ENCODE measurements at places on chromosomes 11 and 22.

- no peak for DNase-seq
Observed at GRCh38 chr11:2996976-2997375, 4.8 kb upstream of the NAP1L4 start.

- DNase-seq, result no peak
Observed at GRCh38 chr11:48116437-48117228, 100.0 kb upstream of the OR4B1 start.

DNA sequence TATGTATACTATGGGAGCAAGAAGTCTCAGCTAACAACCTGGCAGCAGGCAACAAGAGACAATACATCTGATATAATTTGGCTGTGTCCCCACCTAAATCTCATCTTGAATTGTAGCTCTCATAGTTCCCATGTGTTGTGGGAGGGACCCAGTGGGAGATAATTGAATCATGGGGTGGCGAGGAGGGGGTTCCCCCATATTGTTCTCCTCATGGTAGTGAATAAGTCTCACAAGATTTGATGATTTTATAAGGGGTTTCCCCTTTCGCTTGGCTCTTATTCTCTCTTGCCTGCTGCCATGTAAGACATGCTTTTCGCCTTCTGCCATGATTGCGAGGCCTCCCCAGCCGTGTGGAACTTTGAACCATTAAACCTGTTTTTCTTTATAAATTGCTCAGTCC lies 6.2 kb downstream of the DNAJC24 start:
- no peak for DNase-seq

GRCh38 chr11:44860346-44860745 lies 90.3 kb downstream of the TP53I11 start:
- no peak for DNase-seq

DNA sequence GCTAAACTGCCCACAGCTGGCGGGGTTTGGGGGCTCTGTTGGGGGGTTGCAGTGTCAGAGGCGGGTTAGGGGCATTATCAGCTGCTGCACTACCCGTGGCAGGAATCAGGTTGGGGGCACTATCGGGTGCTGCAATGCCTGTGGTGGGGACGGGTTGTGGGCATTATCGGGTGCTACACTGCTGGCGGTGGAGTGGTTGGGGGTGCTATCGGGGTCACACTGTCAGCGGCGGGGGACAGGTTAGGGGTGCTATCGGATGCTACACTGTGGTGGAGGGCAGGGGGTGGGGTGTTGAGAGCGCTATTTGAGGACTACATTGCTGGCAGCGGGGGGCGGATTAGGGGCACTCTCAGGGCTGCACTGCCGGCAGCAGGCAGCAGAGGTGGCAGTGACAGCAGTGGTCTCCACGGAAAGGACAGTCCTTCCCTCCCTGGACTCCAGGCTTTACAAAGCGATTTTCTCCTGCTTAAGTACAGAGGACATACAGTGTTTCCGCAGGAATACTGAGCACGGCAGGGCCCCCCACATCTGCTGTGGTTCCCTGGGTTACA lies 119.5 kb upstream of the VPREB1 start:
- DNase-seq, result no peak

- DNase-seq, result no peak
Observed at GRCh38 chr22:21612858-21613257, 17.0 kb downstream of the YDJC start.

DNA sequence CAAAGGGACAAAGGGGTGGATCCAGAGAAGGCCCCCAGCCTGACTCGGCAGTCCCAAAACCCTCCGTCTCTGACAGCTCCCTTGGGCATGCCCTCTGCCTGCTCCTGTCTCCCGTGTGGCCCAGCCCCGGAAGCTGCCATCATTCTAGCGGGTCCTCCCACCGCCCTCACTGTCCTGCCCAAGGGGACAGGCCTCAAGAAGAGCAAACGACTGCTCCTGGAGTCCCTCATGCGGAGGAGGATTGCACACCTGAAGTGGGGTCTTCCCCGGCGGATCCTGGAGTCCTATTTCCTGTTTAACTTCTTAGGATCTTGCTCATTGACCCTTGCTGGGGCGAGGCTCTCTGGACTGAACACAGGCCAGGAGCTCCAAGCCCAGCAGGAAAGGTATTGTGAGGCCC lies 2.6 kb upstream of the MEI1 start:
- DNase-seq, result no peak

DNA sequence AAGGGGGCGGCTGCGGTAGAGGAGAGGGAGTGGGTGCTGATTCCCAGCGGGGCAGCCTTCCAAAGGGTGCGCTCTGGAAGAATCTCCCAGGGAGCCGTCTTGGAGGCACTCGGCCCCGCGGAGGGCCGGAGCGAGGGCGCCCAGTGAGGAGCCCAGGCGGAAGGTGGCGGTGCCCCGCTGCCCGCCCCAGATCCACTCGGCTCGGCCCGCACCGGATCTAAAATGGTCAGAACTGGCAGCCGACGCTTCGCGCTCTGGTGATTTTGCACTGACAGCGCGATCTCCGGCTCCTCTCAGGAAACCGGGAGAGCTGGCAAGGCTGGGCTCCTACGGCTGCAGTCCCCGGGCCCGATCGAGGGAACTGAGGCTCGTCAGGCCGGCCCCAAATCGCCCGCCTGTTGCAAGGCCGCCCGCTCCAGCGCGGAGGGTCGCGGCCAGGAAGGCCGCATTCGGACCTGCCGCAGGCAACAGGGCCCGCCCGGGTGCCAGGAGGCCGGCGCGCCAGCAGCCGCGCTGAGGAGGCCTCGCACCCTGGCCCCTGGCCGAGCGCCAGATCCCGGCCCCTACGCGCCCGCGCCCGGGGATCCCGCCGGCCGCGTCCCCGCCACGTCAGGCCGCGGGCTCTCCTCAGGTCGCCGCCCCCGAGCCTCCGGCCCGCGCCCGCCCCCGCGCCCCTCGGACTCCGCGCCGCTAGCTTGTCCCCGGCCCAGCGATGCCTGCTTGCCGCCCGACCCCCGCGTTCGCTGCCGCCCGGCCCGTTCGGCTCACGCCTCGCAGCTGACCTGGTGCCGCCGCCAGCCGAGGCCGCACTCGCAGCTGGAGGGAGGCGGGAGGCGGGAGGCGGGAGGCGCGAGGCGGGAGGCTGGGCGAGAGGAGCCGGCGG lies at the start of gene KLHL22:
KLHL22 (minus strand) TSS at position 818 of the 883 bp plus-strand sequence. CDS start 6,584 bp downstream, outside the sequence.
- DNase-seq, result peak; percentile 26

DNA sequence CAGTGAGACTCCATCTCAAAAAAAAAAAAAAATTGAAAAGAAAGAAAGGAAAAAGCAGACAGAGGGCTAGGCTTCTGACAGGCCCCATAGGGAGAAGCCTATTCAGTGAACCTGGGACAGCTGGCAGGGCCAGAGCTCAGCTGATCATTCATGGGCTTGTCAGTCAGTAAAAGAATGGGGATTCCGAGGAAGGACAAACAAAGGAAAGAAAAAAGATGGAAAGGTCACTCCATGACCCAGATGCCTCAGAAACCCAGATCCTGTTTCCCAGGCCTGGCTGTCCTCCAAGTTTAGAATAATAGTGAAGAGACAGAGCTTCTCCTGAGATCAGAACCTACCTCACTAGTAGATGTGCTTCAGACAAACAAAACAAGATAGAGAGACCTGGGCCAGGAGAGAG lies 34.3 kb upstream of the ASPHD2 start:
- DNase-seq, result no peak

GRCh38 chr22:44702479-44703198 lies 635 bp downstream of the PRR5 start:
- no peak for DNase-seq

DNA sequence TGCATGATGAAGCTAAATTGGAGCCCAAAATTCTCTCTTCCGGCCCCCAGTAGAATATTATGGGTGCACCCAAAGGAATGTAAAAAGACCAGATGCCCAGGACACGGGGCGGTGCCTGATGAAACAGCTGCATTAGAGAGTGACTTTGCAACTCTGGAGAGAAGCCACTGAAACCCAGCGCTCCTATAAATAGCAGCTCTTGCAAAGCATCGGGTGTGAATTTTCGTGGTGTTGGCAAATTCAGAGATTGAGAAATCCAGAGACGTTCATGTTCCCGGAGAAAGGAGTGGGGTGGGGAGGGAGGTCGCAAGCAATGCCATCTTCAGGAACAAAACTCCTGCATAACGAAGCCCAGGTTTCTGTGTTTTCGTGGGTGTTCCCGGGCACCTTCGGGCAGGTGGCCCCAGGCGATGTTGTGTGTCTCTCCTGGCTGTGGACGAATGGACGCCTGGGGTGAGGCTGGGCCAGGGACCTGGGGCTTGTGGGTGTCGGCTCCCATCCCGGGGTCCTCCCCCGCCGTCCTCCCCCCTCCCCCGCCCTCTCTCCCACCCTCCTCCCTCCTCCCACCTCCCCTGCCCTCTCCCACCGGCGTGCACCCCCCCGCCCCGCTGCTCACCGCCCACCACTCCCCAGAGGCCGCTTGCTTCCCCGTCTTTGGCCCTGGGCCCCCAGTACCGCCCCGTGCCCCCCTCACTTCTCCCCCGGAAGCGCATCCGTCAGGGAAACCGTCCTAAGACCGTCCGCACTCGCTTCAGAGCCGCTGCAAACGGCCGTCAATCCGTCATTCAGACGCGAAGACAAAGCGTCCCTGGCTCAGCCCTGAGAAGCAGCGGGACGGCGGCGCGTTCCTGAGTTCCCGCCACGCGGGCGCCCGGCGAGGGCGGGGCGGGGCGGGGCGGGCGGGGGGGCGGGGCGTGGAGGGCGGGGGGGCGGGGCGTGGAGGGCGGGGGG lies 26.7 kb upstream of the TOLLIP start:
- DNase-seq, result peak; percentile 93

GRCh38 chr11:67605231-67606011 lies 1.3 kb upstream of the NDUFV1 start:
- DNase-seq, result no peak

- no peak for DNase-seq
Observed at GRCh38 chr11:69878144-69878883, 59.1 kb upstream of the FGF3 start.

- DNase-seq, result no peak
Observed at GRCh38 chr22:46136486-46137217, 13.7 kb upstream of the PPARA start.

- DNase-seq, result no peak
Observed at GRCh38 chr11:73059915-73060314, 82.2 kb downstream of the FCHSD2 start.

GRCh38 chr11:17410606-17411379 lies 22.3 kb upstream of the KCNJ11 start:
- no peak for DNase-seq

DNA sequence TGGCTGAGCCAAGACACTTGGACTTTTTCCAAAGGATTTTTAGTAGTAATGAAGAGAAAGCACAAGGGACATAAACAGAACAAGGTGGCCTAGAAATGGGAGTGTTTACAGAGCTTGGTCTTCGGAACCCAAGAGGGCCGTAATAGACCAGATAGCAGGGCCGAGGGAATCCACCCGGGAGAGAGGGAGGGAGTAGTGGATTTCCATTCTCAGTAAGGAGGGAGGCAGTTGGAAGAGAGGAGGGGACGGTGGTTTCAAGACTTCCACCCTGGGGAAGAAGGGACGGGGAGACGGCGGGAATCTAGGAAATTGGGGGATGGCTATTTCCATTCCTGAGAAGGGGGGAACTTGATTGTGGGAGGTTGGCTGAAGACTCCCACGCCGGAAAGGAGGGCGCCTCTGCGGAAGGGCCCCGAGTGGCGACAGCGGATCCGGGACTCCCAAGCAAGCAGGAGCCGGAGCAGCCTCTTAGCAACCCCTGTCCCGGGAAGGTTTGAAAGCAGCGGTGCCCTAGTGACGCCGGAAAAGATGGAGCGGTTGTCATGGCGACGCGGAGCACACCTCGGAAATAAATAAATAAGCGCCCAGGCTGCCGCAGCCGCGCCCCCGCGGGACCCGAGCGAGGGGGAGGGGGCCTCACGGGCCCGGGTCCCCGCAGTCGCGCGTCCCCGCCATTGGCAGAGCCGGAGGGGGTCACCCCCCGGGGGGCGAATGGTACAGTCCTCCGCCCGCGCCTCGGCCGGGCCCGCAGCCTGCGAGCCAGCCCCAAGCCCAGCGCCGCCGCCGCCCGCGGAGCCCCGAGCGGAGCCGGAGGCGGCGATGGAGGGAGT lies 31.6 kb downstream of the EIF3F start:
- DNase-seq, result no peak

GRCh38 chr22:37220543-37220981 lies 8.3 kb upstream of the SSTR3 start:
- peak; percentile 54 for DNase-seq

DNA sequence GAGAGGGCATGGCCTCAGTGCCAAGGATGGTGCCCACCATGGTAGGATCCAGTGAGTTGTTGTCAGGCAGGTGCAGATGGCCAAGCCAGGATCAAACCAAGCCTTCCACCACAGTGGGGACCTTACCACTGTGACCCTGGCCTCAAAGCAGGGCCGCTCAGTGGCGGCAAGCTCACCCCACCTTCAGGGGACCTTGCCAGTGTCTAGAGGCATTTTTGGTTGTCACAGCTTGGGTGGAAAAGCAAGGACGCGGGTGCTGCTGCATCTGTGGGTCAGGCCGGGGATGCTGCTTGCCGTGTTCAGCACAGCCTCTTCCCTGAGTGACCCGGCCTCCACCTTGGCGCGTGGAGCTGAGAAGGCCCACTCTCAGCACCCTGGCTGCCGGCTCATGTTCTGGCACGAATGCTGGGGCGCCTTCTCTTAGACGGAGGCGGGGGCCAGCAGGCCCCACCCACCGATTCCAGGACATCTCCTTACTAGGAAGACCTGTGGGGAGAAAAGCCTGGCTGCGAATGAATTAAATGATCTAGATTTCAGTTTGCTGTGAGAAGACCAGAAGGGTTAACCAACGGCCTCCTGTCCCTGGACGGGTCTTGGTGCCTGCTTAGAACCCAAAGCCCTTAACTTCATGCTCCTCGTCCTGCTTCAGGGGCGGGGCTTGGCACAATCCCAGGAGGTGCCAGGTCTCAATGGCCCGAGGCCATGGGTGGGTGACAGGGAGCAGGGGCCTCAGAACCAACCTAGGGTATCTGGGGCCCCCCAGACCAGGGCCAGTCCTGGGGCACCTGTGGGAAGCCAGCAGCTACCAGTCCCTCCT lies 18.9 kb downstream of the TRMU start:
- no peak for DNase-seq

GRCh38 chr11:116379185-116379828 lies 393.5 kb downstream of the BUD13 start:
- DNase-seq, result no peak

DNA sequence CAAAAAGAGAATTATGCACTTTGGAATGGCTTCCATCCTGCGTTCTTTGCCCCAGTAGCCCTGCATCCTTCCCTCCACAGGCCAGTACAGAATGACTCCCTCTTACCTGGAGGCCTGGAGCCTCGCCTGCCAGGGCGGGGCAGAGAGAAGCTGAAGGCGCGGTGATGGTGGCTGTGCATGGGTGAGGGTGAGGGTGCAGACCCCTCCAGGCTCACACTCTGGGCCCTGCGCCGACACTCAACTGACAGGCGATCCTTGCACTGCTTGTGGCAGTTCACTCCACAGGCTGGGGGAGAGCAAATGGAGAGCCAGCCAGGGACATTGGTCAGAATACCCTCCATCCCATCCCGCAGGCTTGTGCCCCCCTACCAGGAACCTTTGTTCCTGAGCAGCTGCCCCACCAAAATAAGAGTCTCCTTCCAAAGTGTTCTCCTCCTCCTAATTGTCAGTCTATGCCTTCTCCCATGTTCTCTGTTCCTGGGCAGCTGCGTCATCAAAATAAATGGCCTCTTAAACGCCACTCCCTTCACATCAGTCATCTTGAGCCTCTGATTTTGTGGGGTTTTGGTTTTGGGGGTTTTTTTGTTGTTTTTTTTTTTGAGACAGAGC lies 5.9 kb upstream of the NRXN2 start:
- DNase-seq, result no peak

- DNase-seq, result no peak
Observed at GRCh38 chr11:115170133-115170815, 333.9 kb downstream of the CADM1 start.
